ENCODE measurements at places on chromosomes 7 and 10. TPM values are rescaled to one million over a fixed set of nuclear protein-coding genes. Genes with fewer than 3 reads are reported as not detected.
A peak's percentile ranks its signal among the peaks of the same experiment; 100 is the strongest.

GRCh38 chr7:101173752-101174244 is 6.3 kb downstream of the NAT16 start:
- no peak overlapping the region for H3K4me3 ChIP-seq
- no peak for DNase-seq

GRCh38 chr10:59907537-59907917 is 1.2 kb upstream of the CCDC6 start:
- peaks cover 11% of the 10 kb centered on the region for H3K4me1 ChIP-seq
- no peak overlapping the region for H3K27ac ChIP-seq
- H3K27me3 ChIP-seq, result no peaks in the 10 kb centered on the region
- H3K36me3 ChIP-seq, result no peaks in the 10 kb centered on the region

DNA sequence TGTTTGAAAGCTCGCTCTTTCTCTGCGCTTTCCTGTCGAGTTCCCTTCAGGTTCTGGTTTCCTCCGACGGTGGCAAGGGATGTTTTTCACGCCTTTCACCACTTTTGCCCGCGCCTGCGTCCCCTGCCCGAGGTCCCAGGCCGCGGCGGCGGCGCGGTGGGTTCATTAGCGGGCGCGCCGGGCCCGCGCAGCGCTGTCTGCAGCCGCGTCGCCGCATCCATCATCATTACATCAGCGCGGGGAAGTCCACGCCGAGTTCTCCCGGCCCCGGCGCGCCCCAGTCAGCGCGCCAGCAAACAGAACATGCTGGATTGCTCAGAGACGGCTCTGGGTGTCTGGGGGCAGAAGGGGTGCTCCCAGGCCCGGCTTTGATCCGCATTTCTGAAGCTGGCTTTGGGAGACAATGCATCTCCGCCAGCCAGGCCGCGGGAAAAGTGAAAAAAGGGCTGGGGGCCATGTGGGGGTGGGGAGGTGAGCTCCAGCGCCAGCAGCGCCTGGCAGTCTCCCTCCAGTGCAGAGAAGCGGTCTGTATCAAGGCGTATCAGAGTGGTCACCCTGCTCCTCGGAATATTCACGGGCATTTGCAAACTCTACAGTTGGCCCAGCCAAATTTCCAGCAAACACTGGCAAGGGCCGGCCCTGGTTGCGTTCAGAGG is 8.9 kb downstream of the GLI3 start:
- DNase-seq, result peak; percentile 43
- H3K36me3 ChIP-seq, result no peaks in the 10 kb centered on the region
- H3K4me1 ChIP-seq, result peaks cover 5% of the 10 kb centered on the region
- H3K27ac ChIP-seq, result no peak overlapping the region
- H3K4me3 ChIP-seq, result peak overlapping the region; percentile 42
- no peaks in the 10 kb centered on the region for H3K27me3 ChIP-seq

GRCh38 chr7:75854233-75854632 is 24.6 kb upstream of the RHBDD2 start:
- H3K27ac ChIP-seq, result no peak overlapping the region
- H3K4me1 ChIP-seq, result no peaks in the 10 kb centered on the region
- H3K27me3 ChIP-seq, result no peaks in the 10 kb centered on the region
- H3K4me3 ChIP-seq, result no peak overlapping the region

DNA sequence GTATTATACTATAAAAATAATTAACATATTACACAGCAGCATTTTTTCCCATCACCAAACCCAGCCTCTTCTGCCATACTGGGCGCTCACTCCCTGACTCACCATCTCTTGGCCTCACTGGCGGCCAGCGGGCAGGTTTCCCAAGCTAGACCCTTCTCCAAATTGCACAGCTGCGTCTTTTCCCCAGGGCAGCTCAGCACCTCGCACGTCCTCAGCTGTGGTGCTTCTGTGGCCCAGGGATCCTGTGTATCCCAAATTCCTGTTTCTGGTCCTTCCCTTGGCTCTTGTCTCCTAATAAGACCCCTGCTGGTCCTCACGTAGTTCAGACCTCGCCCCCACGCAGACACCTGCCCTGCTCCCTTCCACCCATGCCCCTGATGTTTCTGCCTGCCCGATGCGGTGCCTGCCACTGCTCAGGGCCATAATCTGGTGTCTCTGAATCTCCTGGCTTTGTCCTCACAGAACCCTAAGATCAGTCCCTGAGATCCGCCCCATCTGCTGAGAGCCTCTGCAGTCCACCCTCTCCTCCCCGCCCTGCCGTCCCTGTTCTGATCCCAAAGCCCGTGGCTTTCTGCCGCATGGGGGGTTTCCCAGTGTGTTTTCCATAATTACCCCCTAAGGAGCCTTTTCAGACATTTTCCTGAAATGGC is 290.1 kb downstream of the TCERG1L start:
- H3K4me3 ChIP-seq, result no peak overlapping the region
- H3K27ac ChIP-seq, result no peak overlapping the region
- DNase-seq, result no peak
- no peaks in the 10 kb centered on the region for H3K27me3 ChIP-seq
- no peaks in the 10 kb centered on the region for H3K4me1 ChIP-seq
- no peaks in the 10 kb centered on the region for H3K36me3 ChIP-seq

The OR6B1 gene
- not detected for total RNA-seq

The HOXA1 gene
- total RNA-seq, result 1.5 TPM

The DUS4L gene
- total RNA-seq, result 4.4 TPM
